ENCODE measurements at places on chromosomes 3 and 15. TPM values are rescaled to one million over a fixed set of nuclear protein-coding genes. Genes with fewer than 3 reads are reported as not detected.

Gene STT3B
- polyA plus RNA-seq = 44.7 TPM

Gene TNFAIP8L3
- 2.4 TPM for polyA plus RNA-seq

DNA sequence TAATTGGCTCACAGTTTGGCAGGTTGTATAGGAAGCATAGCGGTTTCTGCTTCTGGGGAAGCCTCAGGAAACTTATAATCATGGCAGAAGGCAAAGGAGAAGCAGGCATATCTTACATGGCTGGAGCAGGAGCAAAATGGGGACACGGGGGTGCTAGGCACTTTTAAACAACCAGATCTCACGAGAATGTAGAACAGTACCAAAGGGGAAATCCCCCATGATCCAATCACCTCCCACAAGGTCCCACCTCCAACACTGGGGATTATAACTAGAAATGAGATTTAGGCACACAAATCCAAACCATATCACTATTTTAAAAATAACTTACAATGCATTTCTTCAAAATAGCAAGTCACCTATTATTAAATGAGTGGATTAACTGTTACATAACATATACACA lies 47.1 kb upstream of the ANKRD28 start:
- H3K4me1 ChIP-seq = no peaks in the 10 kb centered on the region
- no peak overlapping the region for H3K27ac ChIP-seq
- no peak for DNase-seq
- H3K27me3 ChIP-seq = no peaks in the 10 kb centered on the region
- H3K4me3 ChIP-seq = no peak overlapping the region

Gene AHSG
- polyA plus RNA-seq = 0.34 TPM

Gene WDR72
- polyA plus RNA-seq = 60.0 TPM

Measured in kidney (tissue), 22 donors.